Fibroblast of skin of left quadriceps (primary cell): ENCODE measurements at places on chromosomes 13 and 19.
A peak's percentile ranks its signal among the peaks of the same experiment; 100 is the strongest.

GRCh38 chr13:52428295-52428694 is 22.1 kb downstream of the VPS36 start:
- DNase-seq: no peak

DNA sequence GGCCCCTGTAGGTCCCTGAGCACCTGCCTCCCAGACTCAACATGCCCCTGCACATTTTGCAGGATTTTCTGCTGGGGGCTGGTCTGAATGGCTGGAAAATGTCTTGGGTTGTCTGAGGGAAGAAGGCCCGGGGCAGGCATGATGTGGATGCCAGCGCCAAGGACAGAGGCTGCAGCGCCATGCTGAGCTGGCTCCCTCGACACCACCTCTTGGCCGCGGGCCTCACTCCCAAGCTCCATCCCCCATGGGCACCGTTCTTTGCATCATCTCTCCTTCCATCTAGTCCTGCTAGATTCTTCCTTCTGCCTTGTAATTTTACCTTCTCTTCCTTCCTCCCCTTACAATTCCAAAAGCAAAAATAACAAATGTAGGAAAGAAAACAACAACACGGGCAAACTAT is 70.6 kb downstream of the ZIC5 start:
- no peak for DNase-seq

DNA sequence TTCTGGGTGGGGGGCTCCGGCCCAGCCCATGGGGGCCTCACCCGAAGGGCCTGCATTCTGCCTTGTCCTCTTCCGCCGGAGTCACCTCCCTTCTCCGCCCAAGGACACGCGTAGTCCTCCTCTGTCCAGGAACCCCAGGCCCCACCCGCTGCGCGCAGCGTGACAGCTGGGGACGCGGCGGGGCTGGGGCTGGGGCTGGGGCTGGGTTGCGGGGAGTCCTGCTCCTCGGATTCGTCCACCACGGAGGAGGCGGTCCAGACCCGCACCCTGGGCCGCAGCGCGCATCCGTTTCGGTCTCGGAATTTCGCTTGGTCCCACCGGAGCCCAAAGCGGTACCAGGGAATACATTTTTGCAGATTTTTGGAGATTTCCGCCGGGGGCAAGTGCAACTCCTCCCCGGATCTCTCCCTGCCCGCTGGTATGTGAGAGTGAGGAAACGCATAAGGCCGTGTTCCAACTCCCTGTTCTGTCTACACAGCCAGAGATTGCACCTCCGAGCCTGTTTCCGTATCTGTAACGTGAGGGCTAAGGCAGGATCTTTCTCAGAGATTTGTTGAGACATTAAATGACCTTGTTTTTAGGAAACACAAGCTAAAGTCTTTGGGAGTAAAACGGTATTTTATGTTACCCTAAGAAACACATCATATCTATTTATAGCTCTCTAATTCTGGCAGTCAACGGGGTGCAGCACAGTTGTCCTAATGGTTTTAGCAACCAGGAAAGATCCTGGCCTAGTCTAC is at the start of gene COX7A1:
COX7A1 (minus strand) TSS at position 96 of the 740 bp plus-strand sequence; CDS start at position 56, 40 bp downstream.
- no peak for DNase-seq

- DNase-seq: no peak
Measured at GRCh38 chr13:104733427-104733826, 1667.2 kb upstream of the SLC10A2 start.

DNA sequence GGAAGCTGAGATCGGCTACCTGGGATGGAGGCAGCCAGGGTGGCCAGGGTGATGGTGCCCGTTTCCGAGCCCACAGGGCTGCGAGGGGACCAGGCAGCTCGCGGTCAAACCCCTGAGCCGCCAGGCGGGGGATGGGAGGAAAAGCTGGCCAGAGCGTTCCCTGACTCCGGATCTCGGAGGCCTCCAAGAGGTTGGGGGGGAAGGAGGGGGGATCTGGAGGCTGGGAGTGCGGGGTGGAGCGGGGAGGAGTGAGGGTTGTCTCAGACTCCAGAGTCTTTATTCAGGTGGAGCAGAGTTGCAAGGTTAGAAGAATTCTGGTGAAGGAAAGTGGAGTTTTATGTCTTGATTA is 1.1 kb downstream of the CACNG7 start:
- DNase-seq: no peak

- DNase-seq: no peak
Measured at GRCh38 chr13:21641629-21642028, 29.2 kb upstream of the FGF9 start.

DNA sequence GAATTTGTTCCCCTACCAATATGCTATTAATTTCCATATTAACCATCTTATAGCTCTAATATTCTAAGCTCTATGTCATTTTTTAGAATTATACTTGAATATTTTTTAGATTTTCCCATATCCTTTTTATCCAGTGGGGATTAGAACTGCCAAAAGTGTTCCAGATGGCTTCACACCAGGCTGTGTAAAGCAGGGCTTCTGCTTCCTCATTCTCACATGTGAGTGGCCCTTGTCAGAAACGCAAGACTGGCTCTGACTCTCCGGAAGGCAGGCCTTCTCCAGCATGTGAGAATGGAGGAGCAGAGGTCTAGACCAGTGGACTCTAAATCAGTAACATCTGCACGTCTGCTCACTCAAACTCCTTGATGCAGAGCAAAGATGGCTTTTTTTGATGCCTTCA is 650.1 kb downstream of the FGF9 start:
- DNase-seq: no peak

DNA sequence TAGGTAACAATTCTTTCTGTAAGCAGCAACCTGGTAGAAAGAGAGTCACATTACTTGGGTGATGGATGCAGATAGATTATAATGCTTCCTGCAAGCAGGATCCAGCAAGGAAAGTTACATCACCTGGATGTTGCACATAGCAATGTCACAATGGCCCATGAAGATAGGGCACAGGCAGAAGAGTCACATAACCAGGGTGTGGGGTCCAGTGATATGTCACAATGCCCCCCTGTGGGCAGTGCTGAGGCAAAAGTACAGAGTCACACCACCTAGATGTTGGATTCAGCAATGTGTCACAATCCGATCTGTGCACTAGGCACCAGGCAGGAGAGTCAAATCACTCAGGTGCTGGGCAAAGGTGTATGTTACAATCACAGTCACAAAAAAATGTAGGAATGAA is 4.0 kb upstream of the ZNF43 start:
- DNase-seq: no peak

DNA sequence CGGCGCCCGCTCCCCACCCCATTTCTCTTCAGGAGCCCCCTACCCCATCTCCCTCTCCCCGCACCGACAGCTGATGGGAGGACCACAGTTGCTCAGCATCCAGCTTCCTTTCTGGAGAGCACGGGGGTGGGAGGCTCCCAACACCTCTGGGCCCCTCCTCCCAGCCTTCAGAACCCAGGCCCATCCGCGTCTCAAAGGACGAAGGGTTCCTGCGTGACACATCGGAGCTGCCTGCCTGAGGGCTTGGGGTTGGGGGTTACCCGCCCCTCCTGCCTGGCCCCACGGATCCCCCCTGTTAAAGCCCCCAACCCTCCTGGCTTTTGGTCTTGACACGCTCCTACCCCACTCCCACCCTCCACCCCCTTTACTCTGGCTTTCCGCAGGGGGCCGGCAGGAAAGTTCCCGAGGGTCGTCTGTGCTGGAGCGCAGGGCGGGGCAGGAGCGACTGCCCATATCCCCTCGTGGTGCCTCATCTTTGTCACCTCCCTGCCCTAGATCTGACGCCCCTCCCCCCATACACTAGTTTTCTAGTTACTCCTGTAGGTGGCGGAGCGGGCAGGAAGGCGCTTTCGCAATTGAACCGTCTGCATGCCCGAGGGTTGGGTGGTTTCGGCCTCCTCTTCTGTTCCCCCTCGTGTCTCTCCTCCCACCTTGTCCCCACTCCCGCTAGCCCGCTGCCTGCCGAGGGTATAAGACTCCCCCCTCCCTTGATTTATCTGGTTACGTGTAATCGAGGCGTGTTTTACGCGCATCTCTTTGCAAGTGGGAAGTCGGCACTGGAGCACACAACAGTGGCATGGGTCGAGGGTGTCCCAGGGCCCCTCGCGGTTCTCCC is 924 bp downstream of the TRAPPC5 start:
- DNase-seq: peak; percentile 51

GRCh38 chr19:39403331-39404312 is 3.0 kb upstream of the ZFP36 start:
- DNase-seq: peak; percentile 100

GRCh38 chr13:23384111-23384510 is 49.4 kb downstream of the SACS start:
- DNase-seq: no peak

DNA sequence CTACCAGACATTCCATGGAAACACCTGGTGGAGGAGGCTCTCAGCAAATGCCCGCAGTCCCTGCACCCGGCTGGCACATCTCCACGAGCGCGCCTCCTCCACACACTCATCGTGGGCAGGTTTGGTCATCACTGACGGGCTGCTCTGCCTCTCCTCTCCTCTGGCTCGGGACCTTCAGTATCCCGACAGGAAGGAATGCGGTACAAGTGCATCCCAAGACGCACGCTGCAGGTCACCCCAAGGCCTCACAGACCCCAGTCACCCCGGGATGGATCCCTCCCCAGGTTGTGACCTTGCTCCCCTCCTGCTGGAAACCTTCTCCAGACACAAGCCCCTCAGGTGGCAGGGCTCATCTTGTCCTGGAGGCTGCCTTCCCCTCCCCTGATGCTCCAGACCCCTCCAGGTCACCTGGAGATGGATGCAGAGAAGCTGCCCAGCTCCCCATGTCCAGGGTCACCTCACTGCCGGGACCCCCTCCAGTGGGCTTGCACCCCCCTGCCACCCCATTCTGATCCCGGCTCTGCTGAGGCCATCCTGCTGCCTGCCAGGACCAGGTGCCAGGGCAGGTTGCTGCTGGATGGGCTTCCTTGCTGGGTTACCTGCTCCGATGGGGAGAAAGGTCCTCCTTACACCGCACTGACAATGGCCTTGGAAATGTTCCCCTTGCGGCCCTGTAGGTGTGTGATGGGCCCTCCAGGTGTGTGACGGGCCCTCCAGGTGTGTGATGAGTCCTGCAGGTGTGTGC is 29.9 kb downstream of the C13orf46 start:
- no peak for DNase-seq

GRCh38 chr13:40578055-40578454 is 88.4 kb downstream of the FOXO1 start:
- no peak for DNase-seq

- DNase-seq: no peak
Measured at GRCh38 chr19:38840583-38840968, 9.0 kb upstream of the ECH1 start.

- DNase-seq: no peak
Measured at GRCh38 chr13:49314344-49314882, 66.7 kb downstream of the CDADC1 start.

DNA sequence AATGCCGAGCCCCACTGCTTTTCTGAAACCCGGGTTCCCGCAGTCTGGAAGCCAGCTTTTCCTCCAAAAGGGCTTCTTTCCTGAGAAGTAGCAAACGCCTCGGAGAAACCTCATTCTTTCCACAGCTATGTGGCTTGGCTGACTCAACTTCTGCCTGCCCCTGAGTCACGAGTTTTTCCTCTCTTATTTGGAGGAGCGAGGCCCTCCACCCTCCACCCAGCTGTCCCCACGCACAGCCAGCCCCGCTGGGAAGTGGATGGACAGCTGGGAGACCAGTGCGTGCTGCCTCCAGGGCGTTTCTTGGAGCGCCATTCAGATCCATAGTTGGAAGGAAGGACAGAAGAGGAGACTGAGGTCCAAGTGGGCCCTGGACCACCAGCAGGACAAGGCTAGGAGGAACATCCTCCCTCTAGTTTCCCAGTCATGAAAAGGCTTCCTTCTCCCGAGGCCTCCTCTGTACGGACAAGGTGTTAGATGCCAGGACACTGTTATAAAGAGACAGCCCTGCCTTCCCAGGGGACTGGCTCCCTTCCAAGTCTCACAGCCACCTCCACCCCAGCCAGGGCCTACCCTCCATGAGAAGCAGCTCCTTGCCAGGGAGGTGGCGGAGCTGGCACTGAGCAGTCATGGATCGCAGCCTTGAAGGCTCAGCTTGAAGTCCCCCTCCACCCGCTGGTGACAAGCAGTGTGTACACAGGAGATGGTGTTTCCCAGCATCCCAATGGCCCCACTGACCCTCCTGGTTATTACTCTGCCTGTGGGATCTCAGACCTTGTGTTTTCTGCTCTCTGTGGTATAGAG is 2.5 kb upstream of the PLEKHF1 start:
- DNase-seq: peak; percentile 74

GRCh38 chr13:87094646-87095045 is 576.5 kb upstream of the SLITRK5 start:
- DNase-seq: no peak

- no peak for DNase-seq
Measured at GRCh38 chr13:75175575-75175974, 306.4 kb downstream of the TBC1D4 start.

DNA sequence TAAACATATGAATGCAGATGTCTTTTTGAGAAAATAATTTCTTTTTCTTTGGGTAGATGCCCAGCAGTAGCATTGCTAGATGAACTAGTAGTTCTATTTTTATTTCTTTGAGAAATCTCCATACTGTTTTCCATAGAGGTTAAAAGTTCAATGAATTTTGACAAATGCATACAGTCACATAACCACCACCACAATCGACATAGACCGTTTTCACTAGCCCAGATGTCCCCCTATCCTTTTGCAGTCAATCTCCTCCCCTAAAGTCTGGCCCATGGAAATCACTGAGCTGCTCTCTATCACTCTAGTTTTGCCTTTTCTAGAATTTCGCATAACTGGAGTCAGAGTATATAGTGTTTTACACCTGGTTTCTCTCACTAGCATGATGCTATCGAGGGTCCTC is 10.8 kb downstream of the FAM216B start:
- DNase-seq: no peak
